ENCODE measurements at places on chromosomes 2 and 18. TPM values are rescaled to one million over a fixed set of nuclear protein-coding genes. Genes with fewer than 3 reads are reported as not detected.

- DNase-seq: no peak
Measured at GRCh38 chr2:98898423-98898841, 37.6 kb downstream of the CRACDL start.

- DNase-seq: no peak
Measured at GRCh38 chr2:188966079-188966571, 8.0 kb upstream of the COL3A1 start.

GRCh38 chr2:165239230-165239629 is at the start of gene SCN2A:
Gene SCN2A (plus strand): TSS chr2:165239414. CDS start chr2:165295824, 56,410 bp downstream.
- DNase-seq: no peak

The COBLL1 gene
- total RNA-seq: 2.3 TPM

- no peak for DNase-seq
Measured at GRCh38 chr2:181812106-181812743, 79.3 kb upstream of the ITPRID2 start.

DNA sequence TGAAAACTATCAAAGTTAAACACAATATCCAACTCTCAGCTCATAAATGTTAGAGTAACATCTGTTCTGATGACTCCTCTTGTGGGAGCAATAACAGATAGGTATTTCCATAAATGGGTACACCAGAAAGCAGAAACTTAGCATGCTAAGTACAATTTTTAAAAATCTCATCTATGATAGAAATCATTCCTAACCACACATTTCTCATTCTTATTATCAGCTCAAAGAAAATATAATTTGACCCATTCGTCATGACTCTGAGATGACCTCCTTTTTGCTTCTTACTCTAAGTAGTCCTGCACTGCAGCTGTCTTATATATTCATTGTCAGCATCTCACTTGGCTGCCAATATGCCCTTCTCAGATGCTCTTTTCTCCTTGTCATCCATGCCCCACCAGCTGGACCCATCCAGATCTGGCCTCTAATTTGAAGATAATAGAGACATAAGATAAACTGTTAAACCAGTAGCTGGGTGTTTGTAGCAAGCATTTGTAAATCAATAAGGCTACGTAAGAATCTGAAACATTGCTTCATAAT is 298.3 kb downstream of the KCNS3 start:
- no peak for DNase-seq

DNA sequence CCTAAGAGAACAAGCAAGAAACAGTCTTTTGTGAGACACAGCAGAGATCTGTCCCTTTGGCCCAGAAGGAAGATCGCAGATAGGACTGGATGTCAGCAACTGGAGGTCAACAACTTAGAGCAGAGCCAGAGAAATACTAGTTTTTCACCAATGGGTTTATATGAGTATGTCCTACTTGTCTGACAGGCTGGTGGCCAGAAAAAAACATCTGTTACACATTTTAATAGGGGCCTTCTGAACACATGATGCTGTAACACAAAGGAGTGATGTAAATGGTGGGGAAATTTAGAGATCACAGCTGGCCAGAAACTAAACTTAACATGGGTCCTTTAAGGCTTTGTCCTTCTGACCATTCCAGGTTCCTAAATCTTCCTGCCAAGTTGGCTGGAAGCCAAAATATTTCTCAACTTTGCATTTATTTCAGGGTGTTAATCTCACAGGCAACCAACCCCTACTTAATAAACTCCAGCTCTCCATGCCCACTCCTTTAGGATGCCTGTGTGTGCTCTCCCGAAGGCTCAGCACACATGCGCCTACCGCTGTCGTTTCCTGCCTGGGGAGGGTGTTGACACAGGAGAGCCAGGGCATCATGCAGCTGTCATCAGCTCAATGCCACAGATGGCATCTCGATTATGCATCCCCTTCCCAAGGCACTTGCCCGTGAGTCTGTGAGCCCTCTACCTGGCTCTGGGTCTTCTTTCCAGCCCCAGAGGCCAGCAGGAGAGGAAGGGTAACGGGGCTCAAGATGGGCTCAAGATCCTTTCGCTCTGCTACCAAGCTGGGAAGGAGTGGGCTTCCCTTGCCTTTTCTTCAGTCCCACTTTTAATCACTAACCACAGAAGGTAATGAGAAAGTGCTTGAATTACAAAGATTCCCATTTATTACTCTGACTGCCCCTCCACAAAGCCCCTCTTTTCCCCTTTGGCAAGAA is 252.5 kb downstream of the ETAA1 start:
- DNase-seq: no peak

- DNase-seq: peak; percentile 71
Measured at GRCh38 chr2:109510136-109511028, 103.4 kb downstream of the SEPTIN10 start.
